ENCODE measurements at places on chromosomes 5 and 9.

DNA sequence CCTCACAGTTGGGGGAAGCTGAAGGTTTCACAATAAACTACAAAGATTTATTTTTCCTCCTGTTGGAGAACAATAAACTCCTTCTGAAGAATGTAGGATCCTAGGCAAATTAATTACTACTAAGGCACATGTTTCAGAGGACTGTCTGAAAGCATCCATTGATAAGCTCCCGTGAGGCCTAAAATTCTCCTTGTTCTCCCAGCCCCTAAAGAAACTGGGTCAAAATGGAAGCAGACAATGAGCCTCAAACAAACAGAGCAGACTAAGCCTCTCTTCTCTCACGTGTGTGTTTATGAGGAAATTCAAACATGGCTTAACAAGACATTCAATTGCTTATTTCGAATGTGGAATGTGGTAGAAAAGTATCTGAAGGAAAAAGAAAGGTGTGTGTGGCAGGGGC is 249.0 kb downstream of the GLIS3 start:
- DNase-seq: no peak

- DNase-seq: no peak
Measured at GRCh38 chr5:112919972-112920371, 2.1 kb downstream of the REEP5 start.

DNA sequence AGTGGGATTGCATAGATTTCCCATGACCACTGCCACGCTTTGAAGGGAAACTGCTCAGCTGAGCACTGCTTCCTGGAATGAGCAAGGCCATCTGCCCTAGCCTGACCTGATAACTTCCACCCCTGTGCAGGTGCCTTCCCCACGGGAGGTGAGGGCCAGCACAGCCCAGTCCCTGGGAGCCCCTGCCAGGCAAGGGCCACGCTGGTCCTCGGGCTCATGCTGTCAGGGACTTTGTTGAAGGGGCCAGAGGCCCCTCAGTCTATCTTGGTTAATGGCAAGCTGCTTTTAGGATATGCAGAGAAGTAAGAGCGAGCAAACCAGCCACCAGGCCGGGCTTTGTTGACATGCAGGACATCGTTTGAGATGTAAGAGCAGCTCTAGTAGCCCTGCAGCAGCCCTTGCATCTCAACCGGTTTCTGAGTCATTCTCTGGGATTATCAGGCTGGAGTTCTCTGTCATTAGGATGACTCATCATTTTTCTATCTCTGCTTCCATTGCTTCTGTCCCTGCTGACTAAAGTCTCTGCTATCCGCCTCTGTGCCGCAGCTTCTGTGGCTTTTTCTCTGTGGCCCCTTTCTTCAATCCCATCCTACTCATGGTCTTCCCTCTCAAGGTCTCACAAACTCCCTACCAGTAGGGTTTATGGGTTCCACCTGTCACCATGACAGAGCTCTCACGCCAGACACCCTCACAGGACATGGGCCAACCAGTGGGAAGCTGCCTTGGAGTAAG is 30.6 kb upstream of the IQGAP2 start:
- DNase-seq: no peak

- DNase-seq: no peak
Measured at GRCh38 chr5:31247381-31247780, 53.9 kb downstream of the CDH6 start.

GRCh38 chr5:98771382-98772109 is 1.9 kb upstream of the RGMB start:
- no peak for DNase-seq

DNA sequence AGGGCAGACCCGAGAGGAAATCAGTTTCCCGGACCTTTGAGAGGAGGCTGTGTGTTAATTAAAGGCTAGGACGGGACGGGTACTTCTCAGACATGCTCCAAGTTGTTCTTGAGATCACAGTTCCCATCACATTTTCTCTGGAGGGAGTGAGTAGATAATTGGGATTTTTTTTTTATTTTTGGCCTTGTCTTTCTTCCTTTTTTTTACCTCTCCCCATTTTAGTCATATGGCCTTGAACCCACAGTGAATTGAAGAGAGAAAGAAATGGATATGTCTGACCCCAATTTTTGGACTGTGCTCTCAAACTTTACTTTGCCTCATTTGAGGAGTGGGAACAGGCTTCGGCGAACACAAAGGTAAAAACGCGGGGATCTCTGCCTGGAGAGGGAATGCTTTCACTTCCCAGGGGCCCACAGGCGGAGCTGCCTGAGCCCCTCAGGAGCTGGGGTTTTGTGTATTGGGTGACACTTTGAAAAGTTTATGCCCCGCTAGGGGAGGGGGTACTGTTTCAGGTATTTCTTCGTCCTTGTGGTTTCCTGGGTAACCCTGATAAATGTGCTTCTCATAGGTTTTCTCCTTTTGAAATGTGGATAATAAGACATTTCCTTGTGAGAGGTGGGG is 191.8 kb downstream of the CD180 start:
- DNase-seq: no peak

GRCh38 chr5:169197343-169197742 is 103.6 kb downstream of the SLIT3 start:
- no peak for DNase-seq

DNA sequence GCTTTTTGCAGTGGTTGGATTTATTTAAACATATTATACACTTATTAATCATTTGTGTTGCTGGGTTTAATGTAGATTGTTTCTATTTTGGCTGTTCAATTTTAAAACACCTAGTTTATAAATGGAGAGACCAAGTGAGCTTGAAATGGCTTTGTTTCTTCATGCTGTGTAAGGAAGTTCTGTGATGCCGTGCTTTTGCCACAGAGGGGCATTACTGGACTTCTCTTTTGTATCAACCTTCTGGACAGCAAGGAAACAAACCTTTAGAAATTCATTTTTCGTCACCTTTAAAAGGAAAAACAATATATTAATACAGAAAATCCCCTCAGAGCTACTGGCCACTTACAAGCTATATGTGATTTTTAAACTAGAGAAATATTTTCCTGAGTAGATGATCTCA is 81.9 kb downstream of the DMRTA1 start:
- DNase-seq: no peak

GRCh38 chr5:151614565-151614964 is 23.4 kb upstream of the FAT2 start:
- no peak for DNase-seq

DNA sequence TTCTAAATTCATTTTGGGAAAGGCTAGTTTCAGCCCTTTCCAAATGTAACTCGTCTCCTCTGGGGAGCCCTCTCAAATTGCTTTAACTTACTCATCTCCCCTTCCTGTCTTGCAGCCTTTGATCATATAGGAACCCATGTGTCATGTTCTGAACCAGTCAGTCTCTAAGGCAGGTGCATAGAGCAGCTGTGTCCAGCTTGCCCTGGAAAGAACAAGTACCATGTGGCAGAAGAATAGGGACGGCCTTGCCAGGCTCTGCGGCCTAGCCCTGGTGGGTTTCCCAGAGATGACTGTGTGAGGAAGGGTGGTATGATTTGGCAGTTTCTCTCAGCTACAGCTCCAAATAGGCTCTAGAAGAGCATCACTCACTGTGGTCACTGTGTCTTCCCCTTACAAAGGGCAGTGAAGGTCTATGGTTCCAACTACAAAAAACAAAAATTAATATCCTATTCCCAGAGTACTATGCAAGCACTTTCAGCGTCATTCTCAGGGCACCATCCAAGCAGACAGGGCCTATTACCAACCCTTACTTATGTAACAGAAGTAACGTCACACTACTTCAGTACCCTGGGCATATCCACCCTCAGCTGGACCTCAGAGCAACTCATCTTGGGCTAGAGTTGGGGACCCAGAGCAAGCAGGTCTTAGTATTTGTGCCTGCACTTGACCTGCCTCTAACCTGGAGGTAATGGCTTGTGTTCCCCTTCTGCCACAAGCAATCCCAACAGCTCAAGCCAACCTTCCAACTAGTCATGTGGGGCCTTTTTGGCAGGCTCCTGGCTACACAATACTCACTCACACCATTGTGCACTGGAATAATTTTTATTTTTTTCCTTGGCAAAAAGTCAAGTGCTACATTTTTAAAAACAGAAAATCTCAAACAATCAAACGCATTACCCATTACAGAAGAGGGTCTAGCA is 37.2 kb upstream of the UBAP2 start:
- DNase-seq: no peak

DNA sequence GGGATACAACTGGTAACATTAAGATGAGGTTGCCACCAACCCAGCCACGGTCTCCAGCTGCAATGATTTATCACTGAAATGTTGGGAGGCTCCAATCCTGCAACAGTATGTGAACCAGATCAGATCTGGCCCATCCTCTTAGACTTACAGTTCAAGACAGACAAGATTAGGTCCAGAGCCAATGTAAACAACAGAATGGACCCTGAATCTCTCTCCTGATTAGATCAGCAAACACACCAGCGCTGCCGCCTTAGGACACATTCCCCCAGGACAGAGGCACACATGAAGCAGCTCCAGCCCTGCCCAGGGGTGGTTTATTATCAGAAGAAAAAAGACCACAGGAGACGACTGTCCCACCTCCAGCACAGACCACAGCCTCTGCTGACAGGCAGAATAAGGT is 82.1 kb downstream of the SLIT3 start:
- no peak for DNase-seq

DNA sequence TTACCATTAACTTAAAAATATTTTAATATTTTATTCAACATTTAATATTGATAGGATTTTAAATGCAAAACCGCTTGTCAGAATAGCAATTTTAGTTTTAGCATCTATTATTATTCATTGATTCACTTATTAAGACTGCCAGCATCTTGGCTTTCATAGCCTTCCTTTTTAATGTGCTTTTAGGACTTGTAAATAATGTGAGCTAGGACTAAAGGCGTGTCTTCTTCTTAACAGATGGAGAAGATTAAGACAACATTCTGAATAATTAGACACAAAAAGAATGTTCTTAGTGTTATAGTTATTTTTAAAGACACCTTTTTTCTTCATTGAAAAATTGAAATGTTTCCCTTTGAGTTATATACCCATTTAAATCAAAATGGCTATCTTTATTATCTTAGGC is 6.9 kb downstream of the IL31RA start:
- no peak for DNase-seq

DNA sequence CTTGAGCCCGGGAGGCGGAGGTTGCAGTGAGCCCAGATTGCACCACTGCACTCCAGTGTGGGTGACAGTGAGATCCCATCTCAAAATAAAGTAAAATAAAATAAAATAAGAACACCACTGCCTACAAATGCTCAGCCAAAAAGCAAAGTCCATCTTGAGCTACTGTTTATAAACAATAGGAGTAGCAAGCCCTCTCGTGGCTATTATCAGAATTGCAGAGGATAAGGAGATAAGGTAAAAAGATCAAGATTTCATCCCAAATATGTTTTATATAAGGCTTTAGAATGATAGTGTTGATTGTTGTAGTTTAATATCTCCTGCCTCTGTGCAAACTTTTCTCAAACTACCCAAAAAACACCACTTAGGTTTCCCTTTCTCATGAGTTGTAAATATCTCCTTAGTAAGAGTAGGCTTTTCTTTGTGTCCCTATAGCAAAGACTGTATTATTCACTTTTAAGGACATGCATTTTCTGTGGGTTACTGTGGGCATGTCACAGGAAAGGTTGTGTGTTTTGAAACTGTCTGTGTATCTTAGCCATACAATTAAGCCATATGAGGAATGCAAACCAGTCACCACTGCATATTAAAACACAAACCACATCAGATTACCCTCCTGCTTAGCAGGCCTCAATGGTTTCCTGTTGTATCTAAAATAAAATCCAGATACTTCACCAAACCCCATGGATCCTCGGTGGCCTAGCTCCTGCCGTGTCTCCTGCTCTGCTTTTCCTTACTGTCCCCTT is 31.8 kb upstream of the CKS2 start:
- no peak for DNase-seq

GRCh38 chr9:89701221-89701798 is 96.5 kb downstream of the GADD45G start:
- peak; percentile 57 for DNase-seq

DNA sequence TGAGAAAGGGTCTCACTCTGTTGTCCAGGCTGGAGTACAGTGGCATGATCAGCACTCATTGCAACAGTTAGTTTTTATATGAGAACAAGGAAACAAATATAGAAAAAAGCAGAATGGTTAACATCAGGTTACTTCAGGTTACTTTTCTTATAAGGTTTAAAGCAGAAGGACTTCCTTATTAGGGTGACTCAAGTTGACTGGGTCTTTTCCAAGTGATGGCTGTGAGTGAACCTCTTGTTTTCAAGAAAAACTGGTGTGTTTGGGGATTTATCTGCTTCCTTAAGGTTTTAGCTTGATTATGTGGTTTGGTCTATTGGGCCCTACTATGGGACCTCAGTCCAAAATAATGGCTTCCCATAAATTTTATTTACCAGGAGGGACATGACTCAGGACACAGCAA is 99.2 kb downstream of the ARRDC3 start:
- no peak for DNase-seq

- DNase-seq: no peak
Measured at GRCh38 chr5:147666419-147666818, 116.1 kb downstream of the JAKMIP2 start.

- DNase-seq: no peak
Measured at GRCh38 chr9:32359452-32359851, 25.0 kb upstream of the ACO1 start.

DNA sequence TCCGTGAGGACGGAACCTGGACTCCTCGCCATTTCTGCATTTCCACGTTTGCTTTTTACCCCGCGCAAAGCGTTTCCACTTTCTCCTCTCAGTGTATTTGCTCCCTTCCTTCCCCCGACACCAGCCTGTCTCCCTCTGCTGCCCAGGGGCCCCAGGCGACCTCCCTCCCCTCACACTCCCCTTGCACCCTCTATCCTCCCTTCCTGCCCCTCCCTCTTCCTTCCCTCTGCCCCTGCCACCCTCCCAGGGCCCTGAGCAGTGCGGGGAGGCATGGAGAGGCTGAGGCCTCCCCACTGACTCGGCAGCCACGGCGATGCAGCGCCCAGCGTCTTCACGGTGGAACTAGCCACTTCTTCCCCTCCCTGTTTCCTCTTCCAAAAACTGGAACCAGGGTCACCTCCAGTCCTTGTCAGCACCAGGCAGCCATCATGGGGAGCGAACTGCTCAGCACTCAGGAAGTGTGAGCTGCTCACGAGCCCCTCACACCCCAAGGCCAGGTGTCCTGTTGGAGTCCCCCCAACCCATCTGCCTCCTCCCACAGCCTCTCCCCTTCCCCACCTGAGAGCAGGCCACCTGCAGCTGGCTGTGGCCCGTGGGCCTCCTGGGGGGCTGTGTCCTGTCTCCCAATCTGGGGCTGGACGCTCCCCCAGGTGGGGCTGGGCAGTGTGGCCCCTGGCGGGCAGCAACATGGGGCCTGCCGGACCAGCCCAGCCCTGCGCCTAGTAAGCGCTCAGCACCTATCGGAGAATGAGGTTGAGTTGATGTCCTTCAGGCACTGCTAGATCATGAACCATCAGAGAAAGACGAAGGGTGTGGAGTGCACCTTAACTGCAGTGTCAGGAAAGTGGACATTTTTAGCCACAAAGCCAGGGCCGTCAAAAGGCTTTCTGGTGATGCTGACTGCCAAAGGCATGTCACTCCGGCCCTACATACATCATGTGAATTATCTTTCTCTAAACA is 17.5 kb downstream of the UBE2QL1 start:
- no peak for DNase-seq
